ENCODE measurements at places on chromosomes 11 and 22.

DNA sequence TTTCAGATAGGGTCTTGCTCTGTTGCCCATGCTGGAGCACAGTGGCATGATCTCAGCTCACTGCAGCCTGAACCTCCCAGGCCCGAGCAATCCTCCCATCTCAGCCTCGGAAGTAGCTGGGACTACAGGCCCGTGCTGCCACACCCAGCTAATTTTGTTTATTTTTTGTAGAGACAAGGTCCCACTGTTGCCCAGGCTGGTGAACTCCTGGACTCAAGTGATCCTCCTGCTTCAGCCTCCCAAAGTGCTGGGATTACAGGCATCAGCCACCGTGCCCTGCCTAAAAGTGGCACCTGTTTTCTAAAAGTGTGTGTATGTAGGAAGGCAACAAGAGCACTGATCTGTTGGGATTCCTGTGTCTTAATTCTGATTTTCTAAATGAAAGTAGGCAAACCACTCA is 20.2 kb downstream of the PACS1 start:
- no peak for DNase-seq

DNA sequence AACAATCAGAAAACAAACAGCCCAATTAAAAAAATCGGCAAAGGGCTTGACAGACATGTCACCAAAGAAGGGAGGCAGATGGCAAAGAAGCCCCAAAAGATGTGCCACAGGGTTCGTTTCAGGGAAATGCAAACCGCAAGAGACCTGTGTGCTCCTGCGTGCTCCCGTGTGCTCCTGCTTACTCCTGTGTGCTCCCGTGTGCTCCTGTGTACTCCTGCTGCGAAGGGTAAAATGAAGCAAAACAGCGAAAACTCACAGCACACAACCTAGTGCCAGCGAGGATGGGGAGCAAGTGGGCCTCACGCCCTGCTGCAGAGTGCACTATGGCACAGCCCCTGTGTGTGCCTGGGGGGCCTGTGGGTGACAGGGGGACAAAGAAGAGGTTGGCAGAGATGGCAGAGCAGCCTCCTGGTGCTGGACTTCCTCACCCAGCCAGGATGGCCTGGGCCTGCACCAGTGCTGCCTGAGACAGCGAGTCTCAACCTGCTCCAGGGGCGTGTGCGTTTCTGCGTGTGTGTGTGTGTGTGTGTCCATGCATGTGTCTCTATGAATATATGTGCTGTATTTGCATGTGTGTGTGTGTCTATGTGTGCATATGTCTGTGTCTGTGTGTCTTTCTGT is 14.0 kb downstream of the ASCL2 start:
- DNase-seq, result no peak

DNA sequence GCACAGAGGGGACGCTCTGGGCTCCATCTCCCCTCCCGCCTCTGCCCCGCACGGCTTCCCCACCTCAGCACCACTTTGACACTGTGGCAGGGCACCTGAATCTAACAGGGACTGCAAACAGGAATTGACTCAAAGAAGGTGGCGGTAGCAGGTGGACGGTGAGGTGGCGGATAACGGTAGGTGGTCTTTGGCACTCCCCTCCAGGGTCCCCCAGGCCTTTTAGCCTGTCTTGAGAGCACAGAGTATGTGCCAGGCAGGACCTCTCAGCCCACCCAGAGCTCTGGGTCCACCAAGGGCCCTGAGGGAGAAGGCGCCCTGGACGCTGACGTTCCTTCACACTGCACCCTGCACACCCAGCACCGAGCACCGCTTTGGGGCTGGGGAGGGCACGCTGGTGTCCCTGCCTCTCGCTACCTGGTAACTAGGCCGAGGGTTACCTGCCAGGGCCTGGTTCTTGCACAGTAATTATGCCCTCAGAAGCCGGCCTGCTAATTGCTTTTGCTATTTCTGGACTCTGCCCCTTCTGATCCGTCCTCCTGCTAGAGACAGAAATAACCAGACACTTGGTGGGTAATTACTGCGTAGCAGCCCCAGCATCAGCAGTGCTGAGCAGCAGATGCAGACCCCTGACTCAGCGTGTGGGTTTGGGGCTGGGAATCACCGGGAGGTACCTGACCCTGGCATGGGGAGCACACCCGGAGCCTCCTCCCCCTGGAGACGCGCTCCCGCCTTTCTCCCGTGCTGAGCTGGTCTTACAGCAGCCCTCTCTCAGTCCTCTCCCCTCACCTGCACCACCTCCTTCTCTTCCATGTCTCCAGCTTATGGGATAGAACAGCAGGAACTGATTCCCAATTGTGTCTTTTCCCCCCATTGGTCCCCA is 103.3 kb upstream of the B3GAT1 start:
- DNase-seq, result peak; percentile 12

DNA sequence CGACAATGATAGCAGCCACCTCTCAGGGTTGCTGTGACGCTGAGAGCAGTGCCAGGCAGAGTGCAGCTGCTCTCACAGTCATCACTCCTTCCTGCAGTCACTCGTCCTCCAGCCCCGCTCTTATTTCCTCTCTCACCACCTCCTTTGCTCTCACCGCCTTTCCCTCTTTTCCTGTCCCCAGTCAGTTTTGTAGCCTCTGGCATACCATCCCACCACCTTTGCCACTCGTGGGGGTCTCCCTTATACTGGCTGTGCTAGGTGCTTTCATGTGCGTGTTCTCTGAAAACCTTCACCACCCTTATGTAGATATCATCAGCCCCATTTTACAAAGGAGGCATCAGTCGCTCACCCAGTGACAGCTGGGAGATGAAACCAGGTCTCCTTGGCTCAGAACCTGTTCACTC is 19.3 kb upstream of the ST3GAL4 start:
- no peak for DNase-seq

- peak; percentile 75 for DNase-seq
These were observed 54.7 kb upstream of the KIRREL3 start for GRCh38 chr11:127055236-127055635.

GRCh38 chr11:1293619-1294015 is 15.8 kb downstream of the TOLLIP start:
- DNase-seq, result no peak

GRCh38 chr11:73757598-73757997 is 3.3 kb downstream of the RAB6A start:
- no peak for DNase-seq

DNA sequence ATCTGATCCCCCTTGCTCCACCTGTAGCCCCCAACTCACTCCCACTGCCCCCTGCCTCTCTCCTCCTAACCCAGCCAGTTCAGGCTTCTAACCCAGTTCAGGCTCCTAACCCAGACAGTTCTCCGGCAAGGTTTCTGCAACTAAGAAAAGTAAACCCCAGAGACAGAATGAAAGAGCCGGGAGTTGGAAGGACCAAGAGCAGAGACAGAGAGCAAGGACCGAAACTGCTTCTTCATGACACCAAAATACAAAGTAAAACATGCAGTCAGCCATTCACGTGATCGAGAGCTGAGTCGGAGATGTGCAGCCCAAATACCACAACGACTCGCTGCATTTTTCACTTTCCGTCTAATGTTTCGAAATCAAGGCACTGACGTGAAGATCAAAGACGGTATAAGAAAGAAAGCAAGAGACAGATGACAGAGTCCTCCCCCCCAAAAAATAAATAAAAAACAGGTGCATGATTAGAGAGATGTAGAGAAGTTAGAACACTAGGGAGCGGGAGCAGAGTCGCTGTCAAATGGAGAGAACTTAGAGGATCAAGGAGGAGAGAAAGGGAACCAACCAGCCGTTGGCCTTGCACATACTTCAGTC is 884 bp downstream of the IL10RA start:
- no peak for DNase-seq

DNA sequence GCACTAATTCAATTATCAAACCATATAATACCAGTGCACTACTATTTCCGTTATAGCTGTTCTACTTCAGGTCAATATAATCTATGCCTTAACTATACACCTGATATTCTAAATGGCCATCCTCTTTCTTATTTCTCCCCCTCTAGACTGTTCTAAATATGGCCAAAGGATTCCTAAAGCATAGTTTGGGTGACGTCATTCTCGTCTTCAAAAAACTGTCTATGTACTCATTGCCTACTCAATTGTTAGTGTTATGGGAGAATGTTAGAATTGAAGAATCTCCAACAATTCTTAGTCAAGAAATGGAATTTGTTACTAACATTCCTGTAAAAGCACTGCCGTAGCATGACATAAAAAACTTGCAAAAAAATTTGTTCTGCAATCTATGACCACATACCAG is 431.1 kb upstream of the ANO3 start:
- DNase-seq, result no peak

- no peak for DNase-seq
These were observed 4.6 kb downstream of the PLAAT2 start for GRCh38 chr11:63558459-63559157.

GRCh38 chr11:92413757-92414513 is 189.3 kb downstream of the FAT3 start:
- no peak for DNase-seq

GRCh38 chr11:62108971-62109404 is 14.8 kb upstream of the INCENP start:
- no peak for DNase-seq

GRCh38 chr11:81497202-81497804 is 1236.4 kb downstream of the FAM181B start:
- DNase-seq, result no peak

DNA sequence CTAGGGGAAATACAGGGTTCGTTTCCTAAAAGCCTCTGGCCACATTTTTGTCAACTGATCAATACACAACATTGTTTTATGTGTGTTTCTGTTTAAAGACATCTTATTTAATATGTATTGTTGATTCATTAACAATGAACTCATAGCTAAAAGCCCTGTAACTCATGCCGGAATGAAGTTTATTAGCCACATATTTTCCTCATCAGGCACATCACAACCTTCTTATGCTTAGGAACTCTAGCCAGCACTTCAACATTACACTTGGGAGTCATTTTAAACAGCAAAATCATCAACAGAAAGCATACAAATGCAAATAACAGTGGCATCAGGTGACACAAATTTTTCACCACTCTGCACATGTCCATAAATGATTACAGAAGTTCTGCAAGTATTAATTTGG is 15.1 kb upstream of the BLID start:
- no peak for DNase-seq

GRCh38 chr11:37647767-37648166 is 1049.7 kb upstream of the RAG2 start:
- DNase-seq, result no peak

- no peak for DNase-seq
These were observed 20.7 kb downstream of the TNKS1BP1 start for GRCh38 chr11:57303990-57304579.

DNA sequence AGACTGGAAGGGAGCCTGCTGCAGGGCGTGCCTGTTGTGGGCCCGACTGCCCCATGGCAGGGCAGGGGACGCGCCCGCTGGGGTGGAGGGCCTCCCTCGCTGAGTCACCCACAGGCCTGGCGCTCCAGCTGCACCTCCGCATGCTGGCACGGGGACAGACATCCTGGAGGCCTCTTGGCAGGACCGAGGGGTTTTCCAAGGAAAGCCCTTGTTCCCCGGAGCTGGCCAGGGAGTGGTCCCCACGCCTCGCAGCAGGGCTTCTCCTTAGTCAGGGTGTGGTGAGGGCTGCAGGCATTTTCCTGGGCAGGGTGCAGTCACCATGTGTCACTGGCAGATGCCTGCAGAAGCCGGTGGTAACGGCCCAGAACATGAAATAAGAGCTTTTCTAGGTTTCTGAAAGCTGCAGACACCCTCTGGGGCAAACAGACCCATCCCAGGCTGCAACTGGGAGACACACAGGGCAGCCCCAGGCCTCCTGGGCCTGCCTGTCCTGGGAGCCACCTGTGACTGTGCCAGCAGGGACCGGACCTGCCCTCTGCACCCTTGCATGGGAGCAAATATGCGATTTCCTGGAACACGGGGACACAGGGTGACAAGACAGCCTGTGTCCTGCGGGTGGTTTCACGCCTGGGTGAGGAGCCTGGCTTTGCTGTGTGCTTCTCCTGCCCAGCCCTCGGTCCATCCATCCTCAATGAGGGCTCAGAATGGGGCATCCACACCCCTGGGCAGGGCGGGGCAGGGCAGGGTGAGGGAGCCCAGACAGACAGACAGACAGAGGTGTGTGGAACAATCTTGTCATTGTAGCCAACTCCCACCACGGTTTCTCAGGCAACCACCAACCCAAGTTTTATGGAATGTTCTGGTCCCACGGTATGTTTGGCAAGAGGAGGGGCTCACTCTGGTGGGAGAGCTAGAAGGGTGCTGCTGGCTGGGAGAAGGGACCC is 43.2 kb upstream of the FADD start:
- DNase-seq, result no peak

DNA sequence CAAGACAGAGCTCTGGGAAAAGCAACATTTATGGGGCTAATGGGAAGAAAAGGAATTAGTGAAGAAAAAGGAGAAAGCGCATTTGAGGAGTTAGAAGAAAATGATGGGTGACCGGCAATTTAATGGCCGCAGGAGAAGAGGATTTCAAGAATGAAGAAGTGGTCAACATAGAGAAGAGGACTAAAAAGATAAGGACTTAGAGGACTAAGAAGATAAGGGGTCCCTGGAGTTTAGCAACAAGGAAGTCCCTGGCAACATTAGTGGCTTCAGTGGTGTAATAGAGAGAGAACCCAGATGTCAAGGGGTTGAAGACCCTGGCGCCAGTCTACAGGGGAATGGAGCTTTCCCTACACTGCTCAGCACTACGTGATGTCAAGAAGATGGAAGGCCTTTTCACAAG is 32.3 kb downstream of the WEE1 start:
- no peak for DNase-seq

DNA sequence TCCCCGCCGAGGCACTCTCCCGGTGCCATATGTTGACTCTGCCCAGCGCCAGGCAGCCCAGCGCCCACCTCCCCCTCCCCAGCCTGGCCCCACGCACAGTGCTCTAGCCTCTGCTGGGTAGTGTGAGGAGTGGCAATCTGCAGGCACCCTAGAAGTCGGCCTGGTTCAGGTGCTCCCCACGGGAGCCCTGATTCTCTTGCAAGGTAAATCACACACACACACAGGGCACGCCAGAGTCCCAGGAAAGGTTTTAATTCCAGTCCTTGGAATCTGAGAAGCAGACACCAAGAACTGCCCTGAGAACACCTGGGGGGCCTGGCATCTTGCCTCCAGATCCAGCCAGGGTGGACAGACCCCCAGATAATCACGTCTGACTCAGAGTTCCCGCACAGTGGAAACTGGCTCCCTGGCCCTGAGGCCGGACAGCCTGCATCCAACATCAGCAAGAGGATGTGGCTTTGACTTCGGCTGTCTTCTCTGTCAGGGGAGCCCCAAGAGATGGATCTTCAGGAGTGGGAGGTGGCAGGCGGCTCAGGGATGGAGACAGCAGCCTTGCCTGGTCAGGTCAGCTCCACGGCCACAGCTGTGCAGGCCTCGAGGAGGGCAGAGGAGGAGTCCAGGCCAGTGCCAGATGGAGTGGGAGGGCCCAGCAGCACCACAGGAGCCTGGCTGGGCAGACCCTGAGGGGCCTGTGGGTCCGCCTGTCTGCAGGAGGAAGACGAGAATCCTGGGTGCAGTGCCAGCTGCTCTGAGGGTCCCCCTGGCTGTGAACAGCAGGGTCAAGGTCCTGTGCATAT is 1.1 kb upstream of the RIN1 start:
- no peak for DNase-seq

GRCh38 chr11:4375431-4376140 is 7.4 kb upstream of the OR52B4 start:
- DNase-seq, result no peak
